ENCODE measurements at places on chromosomes 1 and 21.

- no peak for DNase-seq
Measured at GRCh38 chr1:8390707-8391106, 72.8 kb downstream of the SLC45A1 start.

DNA sequence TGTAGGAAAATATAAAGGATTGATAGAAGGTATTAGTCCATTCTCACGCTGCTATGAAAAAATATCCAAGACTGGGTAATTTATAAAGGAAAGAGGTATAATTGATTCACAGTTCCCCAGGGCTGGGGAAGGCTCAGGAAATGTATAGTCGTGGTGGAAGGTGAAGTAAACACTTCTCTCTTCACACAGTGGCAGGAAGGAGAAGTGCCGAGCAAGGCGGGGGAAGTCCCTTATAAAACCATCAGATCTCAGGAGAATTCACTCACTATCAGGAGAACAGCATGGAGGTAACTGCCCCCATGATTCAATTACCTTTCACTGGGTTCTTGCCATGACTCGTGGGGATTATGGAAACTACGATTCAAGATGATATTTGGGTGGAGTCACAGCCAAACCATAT lies 1806.0 kb downstream of the MRPL39 start:
- no peak for DNase-seq

DNA sequence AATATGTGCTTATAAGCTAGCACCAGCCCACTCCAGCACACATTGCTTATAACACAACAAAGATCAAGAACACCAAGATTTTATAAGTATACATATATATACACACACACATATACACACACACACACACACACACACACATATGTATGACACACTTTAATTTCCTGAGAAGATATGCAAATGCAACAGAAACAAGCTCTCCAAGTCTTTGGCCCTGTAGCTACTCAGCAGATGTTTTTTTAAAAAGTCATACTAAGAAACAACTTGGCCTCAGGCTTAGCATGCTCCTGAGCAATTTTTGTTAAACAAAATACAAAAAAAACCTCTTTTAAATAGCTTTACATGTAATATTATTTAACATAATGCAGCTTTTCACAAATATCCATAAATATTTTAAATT lies 11.1 kb downstream of the TNFSF18 start:
- DNase-seq, result no peak

DNA sequence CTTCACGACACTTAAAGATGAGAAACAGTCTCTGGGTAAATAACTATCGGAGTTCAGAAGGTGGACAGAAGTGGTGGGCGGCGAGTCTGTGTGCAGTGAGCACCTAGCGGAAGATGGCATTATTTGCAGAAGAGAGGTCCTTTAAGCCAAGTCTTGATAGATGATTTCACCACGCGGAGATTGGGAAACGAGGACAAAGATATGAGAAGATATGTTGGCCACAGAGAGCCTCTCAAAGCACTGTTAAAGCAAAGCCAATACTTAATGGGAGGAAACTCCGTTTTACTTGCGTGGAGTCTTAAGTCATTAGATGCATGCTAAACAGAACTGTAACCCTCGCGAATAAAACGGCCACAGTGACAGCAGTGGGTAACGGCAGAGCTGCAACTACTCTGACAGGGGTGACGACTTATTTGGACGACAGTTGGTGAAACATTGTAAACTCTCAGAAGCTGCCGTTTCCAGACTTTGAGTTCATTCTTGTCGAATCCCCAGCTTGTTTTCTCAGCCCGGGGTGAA lies 577 bp upstream of the CEP350 start:
- no peak for DNase-seq

DNA sequence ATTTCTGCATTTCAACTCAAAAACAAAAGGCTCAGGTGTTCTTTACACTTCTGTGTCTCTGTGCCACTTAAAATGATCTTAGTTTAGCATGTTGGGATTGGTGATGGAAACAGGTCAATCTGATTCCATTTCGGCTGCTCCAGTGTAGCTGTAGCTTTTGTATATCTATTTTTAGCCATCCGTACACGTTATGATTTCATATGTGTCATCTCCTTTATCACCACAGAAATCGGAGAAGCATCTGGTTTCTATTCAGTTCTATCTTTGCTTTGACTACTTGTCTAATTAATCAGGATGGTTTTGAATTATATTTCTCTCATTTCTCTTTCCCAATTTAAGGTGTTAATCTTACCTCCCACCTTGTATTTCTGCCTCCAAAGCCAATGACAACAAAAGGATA lies 41.1 kb downstream of the RGS21 start:
- DNase-seq, result no peak

DNA sequence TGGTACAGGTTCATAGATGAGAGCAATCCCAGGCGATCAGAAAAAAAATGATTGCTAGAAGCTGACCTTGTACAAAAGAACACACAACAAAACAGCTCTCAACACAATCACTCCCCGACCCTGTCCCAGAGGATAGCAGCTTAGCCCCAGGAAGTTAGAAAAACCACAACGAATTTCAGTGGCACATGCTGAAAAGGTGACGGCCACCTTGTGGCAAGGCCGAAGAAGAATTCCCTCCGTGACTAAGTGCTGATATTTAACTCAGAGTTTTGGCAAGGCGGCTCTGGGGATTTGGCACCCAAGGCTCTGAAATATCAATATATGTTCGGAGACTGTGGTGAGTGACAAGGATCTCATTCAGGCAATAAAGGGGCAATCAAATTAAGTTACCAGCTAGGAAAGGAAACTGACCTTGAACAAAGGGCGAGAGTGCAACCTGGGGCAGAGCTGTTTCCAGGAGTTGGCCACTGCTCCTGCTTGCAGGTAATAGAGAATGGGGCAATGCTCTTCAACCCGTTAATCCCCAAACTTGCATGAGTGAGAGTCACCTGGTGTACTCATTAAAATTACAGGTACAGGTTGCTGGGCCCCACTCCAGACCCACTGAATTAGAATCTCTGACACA lies 96.2 kb downstream of the BEND5 start:
- DNase-seq, result no peak
